Activated T-helper 1 cell treated with Interleukin-2 at 50 U/mL for 16 hours (primary cell): ENCODE measurements at places on chromosomes 6 and 20.

GRCh38 chr20:53609491-53610445 is 16.1 kb upstream of the ZNF217 start:
- DNase-seq, result peak; percentile 58

DNA sequence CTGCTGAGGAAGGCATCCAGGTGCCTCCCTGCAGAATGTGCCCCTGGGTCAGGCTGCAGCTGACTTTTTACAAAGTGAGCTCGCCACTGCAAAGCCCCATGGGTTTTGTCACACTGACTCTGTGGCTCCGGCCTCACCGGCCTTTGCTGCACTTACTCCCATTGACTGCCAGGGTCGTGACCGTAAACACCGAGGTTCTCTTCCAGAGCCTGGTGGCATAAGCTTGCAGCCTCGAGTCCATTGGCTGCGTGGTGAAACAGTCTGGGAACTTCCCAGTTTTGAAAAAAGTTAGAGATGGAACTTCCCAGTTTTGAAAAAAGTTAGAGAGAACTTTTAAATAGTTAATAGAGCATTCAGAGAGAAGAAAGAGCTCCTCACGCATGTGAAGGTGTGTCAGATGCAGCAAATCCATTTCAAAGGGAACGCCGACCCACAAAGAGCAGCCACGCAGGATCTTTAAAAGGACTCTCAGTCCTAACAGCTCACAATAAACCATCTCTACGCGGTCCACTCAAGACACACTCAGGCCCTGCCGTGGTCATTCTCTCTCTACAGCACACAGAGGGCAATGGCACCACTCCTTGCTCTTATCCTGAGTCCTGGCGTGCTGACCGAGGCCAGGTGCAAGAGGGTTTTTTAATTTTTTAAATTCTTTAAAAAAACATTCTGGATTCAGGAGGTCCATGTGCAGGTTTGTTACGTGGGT is 12.8 kb downstream of the RAMACL start:
- DNase-seq, result no peak

DNA sequence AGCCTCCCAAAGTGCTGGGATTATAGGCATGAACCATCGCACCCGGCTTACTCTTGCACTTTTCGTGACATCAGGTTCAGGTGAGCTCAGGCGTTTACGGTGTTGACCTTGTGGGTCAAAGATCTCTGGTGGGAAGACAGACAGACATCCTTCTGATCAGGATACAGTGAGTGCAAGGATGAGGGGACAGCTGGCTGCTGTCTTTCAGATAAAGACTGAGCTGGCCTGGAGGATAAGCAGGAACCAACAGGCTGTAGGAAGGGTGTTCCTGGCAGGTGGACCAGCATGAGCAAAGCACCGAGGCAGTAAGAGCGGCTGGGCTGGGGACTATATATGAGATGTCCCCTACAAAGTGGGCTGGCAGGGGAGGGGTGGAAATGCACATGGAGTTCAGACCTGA is 11.1 kb upstream of the GTSF1L start:
- no peak for DNase-seq

- no peak for DNase-seq
These were observed 1.3 kb downstream of the CD24 start for GRCh38 chr6:106973018-106973835.

GRCh38 chr20:33796263-33796906 is 14.8 kb upstream of the CHMP4B start:
- no peak for DNase-seq

GRCh38 chr6:137277971-137278637 is 58.9 kb upstream of the IFNGR1 start:
- no peak for DNase-seq

GRCh38 chr6:168021581-168021980 is 24.1 kb downstream of the KIF25 start:
- no peak for DNase-seq

GRCh38 chr20:64183313-64183712 is 19.1 kb downstream of the MYT1 start:
- DNase-seq, result no peak

DNA sequence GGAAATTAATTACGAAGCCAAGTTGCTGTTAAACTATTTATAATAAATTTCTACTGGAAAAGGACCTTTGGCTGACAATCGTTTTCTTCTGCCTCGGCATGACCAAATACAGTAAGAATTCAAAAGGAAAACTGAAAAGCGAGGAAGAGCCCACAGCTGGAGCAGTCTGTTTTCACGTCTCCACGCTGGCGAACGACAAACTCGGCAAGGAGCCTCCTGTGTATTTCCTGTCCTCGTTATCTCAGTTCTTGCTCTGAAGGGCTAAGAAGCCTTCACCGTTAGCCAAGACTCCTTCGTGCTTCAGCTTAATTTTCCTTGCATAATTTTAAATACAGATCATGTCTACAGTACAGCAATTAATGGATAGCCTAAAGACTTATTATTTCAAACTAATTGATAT is 214.3 kb upstream of the PLCB4 start:
- no peak for DNase-seq

DNA sequence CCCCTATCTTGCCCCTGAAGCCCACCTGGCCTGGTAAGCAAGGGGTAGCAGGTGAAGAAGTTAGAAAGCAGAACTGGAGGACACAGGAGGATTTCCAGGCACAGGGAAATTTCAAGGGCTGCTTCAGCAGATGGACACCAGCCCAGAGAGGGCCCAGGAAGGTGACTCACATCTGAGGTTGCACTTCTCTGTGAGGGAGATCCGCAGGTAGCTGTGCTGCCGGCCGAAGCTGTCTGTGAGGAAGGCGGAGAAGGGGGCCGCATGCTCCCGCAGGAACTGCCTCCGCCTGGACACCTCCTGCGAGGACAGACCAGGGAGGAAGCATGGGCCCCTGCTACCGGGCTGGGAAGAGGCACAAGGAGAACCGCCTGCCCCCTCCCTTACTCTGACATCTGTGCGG is 7.1 kb downstream of the MOCS1 start:
- DNase-seq, result no peak

GRCh38 chr6:142943711-142944123 is 1.3 kb downstream of the HIVEP2 start:
- DNase-seq, result peak; percentile 9

- no peak for DNase-seq
These were observed 105.9 kb upstream of the SPACA1 start for GRCh38 chr6:87941556-87942358.

GRCh38 chr20:10653599-10654249 is 20.1 kb downstream of the JAG1 start:
- DNase-seq, result no peak

DNA sequence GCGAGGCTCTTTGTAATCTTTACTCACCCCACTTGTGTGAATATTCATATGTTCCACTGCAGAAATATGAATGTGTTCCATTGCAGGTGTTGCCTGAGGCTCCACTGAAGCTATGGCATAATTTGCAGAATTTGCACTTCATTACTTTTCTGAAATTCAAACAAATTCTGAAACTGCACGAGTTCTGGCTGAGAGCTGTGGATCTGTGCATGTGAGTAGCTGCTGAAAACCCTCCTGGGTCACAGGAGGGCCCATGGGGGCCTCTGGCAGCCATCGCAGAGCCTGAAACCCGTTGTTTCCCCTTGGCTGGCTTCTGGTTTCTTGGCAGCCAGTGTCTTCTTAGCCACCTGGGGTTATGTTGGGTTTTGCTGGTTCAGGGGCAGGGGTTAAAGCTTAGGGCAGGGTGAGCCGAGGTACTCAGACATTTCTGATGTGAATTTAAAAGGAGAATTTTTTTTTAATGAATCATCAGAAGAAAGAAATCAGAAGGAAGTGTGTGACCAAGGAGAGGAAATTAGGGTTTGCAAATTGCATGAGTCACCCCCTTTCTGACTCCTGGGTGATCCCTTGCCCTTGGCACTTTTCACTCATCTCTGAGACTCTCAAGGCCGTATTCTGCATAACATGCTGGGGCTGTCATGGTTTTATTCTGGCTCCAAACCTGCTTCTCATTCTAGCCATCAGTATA is 40.6 kb downstream of the TOX2 start:
- DNase-seq, result peak; percentile 17

- no peak for DNase-seq
These were observed 5.9 kb downstream of the WRNIP1 start for GRCh38 chr6:2771079-2771478.

DNA sequence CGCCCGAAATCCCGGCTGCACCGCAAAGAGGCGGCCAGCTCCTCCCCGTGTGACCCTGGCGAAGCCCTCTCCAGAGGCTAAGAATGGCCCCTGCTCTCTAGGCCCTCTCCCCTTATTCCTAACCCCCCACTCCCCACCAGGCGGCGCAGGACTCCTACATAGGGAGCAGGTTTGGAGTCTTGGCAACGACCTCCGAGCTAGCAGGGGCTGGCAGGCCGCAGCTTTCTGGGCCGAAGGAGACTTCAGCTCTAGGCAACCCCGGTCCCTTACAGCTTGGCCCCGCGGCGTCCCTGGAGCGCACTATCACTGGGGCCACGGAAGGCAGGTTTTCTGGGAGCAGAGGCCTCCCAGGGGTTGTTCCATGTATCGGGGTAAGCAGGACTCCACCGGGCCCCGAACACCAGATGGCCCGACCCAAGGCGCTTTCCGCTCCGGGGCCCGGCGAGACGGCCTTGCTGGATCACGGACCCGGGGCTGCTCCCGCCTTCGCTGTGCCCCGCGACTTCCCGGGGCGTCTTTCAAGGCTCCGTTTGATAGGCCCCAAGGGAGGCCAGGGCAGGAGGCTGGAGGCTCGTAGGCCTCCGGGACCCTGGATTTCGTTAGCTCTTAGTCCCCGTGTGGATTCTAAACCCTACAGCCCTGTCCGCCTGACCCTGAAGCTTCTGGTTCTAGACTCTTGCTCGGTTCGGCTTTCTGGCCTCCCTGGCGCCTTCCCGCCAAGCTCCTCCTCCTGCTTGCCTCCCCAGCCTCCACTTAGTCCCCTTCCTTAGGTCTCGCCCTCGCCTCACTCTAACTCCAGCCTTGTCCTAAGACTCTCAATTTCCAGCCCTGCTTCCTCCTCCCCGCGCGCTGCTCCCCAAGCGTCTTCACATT is 1.9 kb downstream of the SLC32A1 start:
- DNase-seq, result no peak

DNA sequence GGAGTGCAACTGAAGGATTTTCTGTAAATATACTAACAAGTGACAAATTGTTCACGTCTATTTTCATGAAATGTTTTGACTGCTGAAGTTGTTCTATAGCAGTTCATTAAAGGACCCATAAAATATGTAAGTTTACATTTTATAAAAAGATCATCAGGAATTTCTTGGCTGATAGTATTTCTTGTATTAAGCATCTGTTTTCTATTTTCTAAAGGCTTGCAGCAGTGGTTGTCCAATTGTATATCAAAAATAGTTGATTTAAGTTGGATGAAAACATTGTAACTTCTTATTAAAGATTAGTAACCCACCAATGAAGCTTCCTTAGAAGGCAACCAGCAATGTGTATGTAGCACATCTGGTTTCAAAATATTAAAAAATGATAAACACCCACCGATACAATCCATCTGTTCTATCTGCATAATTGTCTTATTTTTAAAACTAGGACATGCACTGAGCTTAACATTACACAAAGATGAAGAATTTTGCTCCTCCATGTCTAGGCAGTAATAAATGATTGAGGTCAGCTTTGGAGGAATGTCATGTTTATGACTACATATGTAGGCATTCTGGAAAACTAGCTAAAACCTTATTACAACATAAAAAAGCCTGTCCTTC is 301.3 kb upstream of the TCF21 start:
- no peak for DNase-seq

- DNase-seq, result no peak
These were observed 22.2 kb downstream of the KDM1B start for GRCh38 chr6:18177286-18177965.

DNA sequence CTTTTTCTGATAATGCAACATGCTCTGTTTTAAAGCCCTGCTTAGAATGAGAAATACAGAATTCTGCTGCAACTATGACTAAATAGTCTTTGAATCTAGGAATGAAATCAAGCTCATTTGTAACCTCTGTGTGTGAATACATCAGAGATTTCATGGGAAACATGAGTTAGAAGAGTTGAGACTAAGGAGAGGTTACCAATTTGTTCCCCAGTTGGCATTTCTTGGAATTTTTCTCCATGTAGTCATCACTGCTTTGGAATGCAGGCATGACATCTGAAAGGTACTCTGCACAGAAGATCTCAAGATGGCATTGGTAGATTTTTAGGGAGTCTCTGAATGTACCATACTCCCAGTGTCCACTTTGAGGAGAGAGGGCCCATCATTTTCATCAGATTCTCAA is 237.2 kb downstream of the TFAP2A start:
- DNase-seq, result no peak

- no peak for DNase-seq
These were observed 69.1 kb downstream of the GJA10 start for GRCh38 chr6:89963391-89963790.

DNA sequence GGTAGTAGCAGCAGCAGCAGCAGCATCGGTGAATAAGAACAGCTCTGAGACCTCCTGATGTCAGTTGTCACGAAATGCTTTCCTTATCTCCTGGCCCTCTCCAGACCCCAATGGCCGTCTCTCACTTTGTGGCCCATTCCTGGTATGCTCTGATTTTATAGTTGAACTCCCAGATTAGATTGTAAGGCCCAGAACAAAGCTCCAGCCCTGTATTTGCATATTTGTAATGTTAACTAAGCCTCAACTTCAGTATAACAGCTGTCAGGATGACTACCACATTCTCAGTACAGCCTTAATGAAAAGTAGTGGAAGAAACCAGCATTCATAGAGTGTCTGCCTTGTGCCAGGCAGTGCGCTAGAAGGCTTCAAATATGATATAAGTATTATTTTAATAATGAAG is 180.9 kb downstream of the SASH1 start:
- no peak for DNase-seq

- no peak for DNase-seq
These were observed 188.2 kb upstream of the QKI start for GRCh38 chr6:163226181-163226835.

DNA sequence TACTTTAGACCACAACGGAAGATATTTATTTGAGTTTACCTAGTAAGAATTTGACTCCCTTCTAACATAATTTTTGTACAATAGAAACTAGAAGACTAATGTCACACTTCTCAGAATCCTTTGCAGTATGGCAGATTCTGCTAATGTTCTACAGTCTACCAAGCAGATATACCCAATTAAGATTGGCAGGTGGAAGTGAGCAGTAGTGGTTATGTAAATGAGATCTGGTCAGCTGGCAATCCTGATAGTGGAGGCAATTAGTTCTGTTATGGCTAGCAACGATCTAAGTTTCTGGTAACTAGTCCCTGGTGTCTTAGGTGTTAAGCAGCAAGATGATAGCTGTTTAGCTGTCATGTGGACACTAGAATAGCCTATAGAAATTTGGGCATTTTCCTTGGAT is 101.0 kb downstream of the CENPW start:
- DNase-seq, result no peak

- DNase-seq, result no peak
These were observed 682.1 kb upstream of the ADGRB3 start for GRCh38 chr6:67952948-67953347.

GRCh38 chr6:139751179-139751578 is 376.7 kb upstream of the CITED2 start:
- DNase-seq, result no peak

GRCh38 chr6:37503309-37503965 is 3.7 kb upstream of the CCDC167 start:
- DNase-seq, result no peak
